ENCODE measurements at places on chromosomes 12 and 14.

DNA sequence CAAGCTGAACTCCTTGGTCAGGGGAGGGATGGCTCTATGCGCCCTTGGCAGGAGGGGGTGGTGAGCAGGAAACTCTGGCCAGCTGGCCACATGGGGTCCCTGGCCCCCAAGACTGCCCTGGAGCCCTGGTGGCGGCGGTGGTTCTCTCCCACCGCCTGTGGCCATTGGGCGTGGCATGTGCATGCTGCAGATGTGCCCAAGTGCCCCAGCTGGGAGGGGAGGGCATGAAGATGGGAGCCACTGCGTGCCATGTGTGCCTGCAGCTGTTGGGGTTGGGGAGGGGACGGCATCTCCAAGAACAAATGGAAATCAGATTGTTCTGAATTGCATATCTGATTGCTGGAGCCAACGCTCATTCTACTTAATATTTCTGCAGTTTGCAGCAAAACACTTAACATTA is 115.7 kb upstream of the IGF1 start:
- DNase-seq, result no peak

DNA sequence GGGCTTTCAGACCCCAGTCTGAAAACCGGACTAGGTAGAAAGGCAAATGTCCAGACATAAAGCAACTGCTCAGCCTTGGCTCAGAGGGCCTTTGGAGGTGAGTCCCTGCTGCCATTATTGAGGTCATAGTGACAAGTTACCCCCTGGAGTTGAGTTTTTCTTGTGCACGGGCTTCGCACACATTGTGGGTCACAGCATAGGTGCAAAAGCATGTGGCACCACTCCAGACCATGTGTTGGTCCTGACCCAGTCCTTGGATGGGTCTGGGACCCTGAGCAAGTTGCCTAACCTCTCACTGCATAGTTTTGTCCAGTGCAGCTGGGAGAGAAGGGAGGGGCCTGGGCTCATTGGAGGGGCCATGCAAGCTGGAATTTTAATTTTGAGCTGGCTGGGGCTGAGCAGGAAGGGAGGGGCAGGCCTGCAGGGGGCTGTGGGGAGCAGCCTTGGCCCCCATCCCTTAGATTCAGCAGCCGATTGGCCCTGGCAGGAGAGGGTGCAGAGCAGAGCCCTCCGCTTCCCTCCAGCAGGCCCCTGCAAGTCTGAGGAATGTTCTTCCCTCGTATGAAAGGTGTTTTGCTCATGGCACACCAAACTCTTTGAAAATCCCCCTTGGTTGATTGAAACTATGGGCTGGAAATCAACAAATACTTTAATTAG is 4.2 kb upstream of the KRT5 start:
- DNase-seq, result no peak

- DNase-seq, result no peak
Observed at GRCh38 chr14:72052356-72052755, 120.1 kb downstream of the RGS6 start.

DNA sequence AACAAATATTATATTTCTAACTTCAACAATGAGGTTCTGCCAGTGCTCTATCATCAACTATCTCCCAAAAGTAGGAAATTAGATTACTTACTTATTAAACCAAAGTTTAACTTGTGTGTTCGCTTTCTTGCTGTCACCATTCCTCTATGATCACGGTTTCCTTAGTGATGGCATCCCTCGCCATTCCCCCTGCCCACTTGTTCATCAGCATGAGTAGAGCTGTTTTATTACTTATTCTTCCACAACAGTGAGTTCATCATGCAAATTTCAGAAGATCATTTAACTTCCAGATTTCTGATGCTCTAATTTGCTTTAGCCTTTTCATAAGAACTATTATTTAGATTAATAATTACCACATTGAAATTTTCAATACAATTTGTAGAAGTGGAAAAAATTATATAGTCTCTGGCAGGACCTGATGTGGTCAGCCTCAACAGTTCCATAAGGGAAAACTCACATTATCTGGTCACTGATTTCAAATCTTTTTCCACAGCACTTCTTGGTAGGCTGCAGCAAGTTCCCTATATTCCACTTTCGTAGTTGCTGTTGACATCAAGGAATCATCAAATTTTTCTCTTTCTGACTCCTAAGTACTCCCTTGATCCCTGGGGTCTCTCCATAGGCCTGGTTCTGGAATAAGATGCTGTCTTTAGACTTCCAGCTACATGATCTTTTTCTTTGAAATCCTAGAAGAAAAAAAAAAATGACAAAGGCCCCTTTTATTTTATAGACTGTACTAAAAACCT is 174.6 kb downstream of the RASSF9 start:
- no peak for DNase-seq

- DNase-seq, result no peak
Observed at GRCh38 chr12:111389635-111390034, 16.1 kb upstream of the SH2B3 start.

GRCh38 chr12:12461923-12462315 is 100.7 kb downstream of the DUSP16 start:
- DNase-seq, result no peak

- DNase-seq, result no peak
Observed at GRCh38 chr12:52232674-52233461, at the start of gene KRT7. KRT7 (plus strand) TSS chr12:52233243; CDS start chr12:52233297, 54 bp downstream.

GRCh38 chr14:66944872-66945271 is 244.4 kb upstream of the GARIN2 start:
- DNase-seq, result peak; percentile 13

DNA sequence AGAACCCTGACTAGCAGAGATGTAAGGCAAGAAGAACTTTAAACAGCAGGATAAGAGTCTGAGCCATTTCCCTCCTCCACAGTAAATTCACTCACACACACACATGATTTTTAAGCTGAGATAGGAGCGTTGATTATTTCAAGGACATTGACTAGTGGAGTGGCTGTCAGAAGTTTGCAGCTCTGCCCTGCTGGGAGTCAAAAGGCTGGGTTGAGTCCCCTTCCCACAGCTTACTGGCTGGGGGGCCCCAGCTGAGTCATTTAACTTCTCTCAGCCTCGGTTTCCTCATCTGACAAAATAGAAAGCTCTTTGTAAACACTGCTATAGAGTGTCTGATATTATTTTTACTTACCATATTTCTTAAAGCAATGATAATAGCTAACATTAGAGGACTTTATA is 28.3 kb downstream of the VCPKMT start:
- DNase-seq, result no peak

DNA sequence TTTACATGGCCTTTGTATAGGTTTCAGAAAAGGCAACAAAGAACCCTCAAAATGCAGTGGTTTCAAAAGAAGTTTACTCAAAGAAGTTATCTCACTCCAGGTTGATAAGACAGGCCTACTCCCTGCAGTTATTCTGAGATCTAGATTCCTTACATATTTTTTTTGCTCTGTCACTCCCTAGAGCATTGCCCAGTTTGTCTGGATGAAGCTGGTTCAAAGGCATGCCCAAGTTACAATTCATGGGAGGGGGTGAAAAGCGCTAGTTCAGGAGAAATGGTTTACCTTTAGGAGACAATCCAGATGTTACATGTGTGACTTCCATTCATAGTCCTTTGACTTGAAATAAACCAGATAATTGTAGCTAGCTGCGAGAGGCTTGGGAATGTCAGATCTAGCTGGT is 115.0 kb downstream of the TPH2 start:
- no peak for DNase-seq

DNA sequence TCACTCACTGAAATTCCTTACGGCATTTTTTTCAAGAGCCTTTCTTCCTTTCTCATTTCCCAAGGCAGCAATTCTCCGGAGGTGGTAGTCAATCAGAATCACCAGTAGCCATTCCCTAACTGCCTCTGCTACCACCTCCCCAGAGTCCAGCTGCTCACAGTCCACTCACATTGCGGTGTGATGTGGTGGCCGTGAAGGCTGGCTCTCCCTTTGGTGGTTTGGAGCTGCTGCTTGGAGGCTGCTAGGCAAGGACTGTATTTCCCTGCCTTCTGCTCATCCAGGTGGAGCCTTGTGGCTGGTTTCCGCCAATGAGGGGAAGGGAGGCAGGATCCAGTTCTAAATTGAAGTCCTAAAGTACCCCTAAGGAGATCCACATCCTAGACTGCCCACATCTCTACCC is 222.0 kb downstream of the ANO2 start:
- DNase-seq, result no peak

DNA sequence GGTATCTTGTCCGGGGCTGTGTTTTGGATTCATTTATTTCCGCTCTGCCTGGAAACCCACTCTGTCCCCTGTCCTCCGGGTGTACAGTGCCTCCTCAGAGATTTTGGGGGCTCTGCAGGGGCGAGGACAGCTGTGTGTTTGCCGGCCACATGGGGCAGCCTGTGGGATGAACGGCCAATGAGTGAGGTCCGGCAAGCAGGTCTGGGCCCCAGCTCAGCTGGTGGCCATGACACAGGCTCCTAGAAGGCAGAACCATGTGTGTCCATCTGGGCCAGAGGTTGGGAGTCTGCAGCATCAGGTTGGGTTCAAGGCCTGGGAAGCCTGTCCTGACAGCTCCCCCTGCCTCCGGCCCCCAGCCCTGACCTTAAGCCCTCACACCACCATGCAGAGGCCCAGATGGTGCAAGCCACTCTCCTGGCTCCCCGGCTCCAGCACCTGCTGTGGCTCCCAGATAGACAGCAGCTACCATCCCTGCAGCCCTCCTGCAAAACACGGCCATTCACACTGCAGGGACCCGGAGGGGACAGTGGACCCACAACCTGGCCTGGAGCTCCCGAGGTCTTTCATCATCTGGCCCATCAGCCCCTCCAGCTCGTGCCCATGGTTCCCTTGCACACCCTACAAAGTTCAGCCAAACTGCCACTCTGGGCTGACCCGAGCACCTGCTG is 220.1 kb upstream of the C14orf180 start:
- no peak for DNase-seq

GRCh38 chr12:40137252-40137651 is 31.4 kb upstream of the SLC2A13 start:
- DNase-seq, result no peak

- no peak for DNase-seq
Observed at GRCh38 chr12:7483343-7483742, 20.2 kb downstream of the CD163 start.

GRCh38 chr12:77584860-77585259 is 245.8 kb upstream of the NAV3 start:
- no peak for DNase-seq

GRCh38 chr12:121443193-121443870 is 43.4 kb downstream of the RNF34 start:
- no peak for DNase-seq

GRCh38 chr12:121939186-121939585 is 20.8 kb downstream of the CFAP251 start:
- no peak for DNase-seq

- no peak for DNase-seq
Observed at GRCh38 chr14:28763751-28764256, 2.8 kb upstream of the FOXG1 start.

DNA sequence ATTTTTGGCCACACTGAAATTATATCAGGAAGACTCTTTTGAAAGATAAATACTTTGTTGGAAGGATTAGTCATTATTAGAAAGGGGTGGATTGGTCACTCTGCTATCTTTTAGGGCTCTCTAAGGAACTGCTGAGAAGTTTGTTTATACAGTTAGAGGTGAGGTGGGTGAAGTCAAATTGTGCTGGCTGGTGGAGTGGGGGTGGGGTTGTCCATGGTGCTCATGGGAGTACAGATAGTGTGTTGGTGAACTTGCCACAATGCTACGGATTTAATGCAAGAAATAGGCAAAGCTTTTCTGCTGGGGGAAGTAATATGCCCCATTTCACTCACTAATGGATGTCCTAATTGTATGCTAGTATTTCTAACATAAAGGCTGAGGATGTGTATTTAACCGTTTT is 35.8 kb downstream of the SUSD6 start:
- no peak for DNase-seq

- no peak for DNase-seq
Observed at GRCh38 chr14:26233118-26233517, 364.7 kb downstream of the NOVA1 start.

- no peak for DNase-seq
Observed at GRCh38 chr14:36171607-36172006, 4.9 kb downstream of the PTCSC3 start.

GRCh38 chr12:106238146-106238545 is 9.7 kb downstream of the CKAP4 start:
- no peak for DNase-seq

DNA sequence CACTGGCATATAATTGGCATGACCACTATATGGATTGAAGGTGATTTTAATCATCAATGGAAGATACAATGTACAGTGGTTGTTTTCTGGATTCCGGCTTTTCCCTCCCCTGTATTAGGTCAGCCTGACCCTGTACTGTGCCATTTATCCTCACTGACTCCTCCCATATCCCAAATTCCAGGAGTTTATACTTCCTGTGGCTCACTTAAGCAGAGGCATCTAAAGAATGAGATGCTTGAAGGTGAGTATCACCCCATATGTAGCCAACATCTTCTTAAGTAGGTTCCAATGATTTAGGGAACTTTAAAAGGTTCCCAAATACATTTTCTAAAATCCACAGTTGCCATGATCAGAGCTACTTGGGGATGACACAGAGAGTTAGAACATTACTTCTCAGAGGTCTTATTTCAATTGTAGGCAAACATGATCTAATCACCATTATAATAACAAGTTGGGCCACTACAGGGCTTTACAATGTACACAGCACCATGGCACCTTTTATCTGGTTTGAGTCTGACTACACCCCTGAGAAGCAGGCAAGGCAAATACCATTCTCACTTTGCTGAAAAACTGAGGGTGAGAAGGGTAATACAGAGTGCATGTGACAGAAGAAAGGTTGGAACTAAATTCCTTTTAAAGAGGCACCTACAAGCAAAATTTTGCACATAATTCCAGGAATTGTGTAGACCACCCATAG is 212.3 kb upstream of the GARIN6 start:
- no peak for DNase-seq

- DNase-seq, result no peak
Observed at GRCh38 chr14:46306267-46306666, 345.3 kb downstream of the RPL10L start.

GRCh38 chr12:51441583-51441982 is 17.0 kb downstream of the SLC4A8 start:
- no peak for DNase-seq

GRCh38 chr14:72965249-72965648 is 39.0 kb downstream of the DCAF4 start:
- no peak for DNase-seq

- DNase-seq, result no peak
Observed at GRCh38 chr14:103504991-103505565, 17.6 kb downstream of the CKB start.

GRCh38 chr12:118645219-118645618 is 268.9 kb downstream of the SUDS3 start:
- no peak for DNase-seq

DNA sequence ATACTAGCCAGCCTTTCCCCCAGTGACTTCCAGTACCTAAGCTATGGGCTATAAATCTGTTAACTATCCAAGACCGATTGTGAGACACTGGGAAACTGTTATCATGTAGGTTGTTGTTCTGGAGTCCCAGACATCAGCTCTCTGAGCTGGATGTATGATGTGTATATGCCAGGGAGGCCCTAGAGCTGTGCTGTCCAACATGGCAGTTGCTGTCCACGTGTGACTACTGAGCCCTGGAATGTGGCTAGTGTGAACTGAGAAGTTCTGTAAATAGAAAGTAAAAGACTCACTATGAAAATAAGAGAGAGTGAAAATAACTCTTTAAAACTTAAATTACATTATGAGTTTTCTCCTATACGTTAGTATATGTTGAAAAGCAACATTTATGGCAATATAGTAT is 755.8 kb upstream of the FBXO33 start:
- no peak for DNase-seq

Data from fibroblast of skin of left biceps (primary cell).